ENCODE measurements at places on chromosomes 6 and 20.

- DNase-seq, result no peak
Measured at GRCh38 chr6:116366740-116367275, 3.9 kb upstream of the DSE start.

DNA sequence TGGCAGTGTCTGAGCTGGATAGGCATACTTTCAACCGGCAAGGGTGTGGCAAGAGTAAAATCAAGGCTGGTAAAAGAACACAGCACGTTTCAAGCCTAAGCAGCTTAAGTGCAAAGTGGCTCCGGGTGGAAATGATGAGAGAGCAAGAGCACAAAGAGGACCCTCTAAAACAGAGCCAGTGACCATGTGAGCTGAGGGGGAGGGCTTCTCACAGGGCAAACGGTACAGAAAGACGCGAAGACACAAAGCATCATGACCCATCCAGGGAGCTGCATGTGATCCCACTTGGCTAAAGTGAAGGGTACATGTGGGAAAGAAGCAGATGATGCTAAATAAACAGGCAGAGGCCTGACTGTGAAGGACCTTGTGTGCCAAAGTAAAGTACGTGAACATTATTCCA lies 25.7 kb downstream of the FKBP5 start:
- DNase-seq, result peak; percentile 34

- no peak for DNase-seq
Measured at GRCh38 chr6:19757036-19757435, 80.1 kb upstream of the ID4 start.

- DNase-seq, result no peak
Measured at GRCh38 chr6:41100871-41101287, 28.1 kb downstream of the NFYA start.

GRCh38 chr20:64035933-64036345 lies at the start of gene C20orf204:
Gene C20orf204, plus strand, starts transcription at chr20:64036182. Its CDS starts 142 bp downstream, at chr20:64036324.
- no peak for DNase-seq

DNA sequence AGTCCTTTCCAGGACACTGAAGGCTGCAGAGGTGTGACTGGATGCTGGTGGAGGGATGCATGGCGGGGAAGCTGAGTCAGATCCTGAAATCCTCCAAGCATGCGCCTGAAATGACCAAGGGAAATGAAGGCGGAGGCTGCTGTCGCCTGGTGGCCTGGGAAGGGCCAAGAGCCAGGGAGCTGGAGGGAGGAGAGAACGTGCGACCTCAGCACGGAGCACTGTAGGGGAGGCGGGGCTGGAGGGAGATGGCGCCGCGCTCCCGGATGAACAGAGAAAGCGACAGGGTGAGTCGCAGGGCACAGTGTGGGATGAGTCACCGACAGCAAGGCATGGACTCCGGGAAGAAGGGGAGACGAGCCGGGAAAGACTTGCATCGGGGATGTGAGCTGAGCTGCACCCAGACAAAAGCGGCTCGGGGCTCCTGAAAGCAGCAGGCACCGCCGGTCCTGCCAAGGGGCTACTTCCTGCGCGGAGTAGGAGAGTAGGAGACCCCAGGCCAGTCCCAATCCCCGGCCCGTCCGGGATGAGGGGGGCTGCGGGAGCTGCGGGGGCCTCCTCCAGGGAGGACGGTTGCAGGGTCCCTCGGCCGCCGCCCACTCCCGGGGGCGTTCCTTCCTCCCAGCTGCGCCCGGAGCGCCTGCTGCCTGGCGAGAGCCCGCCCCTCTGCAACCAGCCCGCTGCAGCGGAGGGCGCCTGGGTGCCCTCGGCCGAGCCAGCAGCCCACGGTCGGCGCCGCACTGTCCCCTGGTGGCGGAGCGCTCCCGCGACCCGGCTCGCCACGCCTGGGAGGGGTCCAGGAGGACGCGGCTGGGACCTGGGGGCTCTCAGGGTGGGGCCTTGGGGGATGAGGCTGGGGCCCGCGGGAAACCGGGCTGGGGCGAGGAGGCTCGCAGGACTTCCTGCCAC lies 11.0 kb upstream of the NQO2 start:
- peak; percentile 90 for DNase-seq

DNA sequence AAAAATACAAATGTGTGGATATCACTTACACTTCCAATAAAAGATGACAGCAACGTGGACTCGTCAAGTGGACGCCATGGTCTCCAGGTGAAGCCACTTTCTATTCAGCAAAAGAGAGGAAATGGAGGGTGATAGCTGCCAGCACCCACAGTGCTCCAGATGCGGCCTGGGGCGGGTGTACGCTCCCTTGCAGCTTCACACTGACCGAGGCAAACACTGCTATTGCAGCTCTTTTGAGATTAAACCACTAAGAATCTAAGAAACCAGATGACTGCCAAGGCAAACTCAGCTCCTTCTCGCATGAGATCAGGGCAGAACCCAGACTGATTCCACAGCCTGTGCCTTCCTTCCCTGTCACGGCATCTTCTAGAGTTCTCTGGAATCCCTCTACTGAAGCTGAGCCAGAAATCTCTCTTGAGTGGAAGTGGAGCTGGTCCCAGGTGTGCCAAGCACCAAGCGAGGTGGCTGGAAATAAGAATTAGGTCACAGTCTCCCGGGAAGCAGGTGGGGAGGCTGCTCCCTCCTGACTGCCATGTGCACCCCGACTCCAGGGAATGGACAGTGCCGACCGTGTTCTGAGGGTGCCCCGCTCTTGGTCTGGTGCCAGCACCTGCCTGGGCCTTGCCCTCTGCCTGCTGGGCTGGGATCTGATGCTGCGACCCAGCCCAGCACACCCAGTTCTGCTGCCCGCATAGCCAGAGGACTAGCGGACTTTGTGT lies 90.1 kb upstream of the AFDN start:
- no peak for DNase-seq

GRCh38 chr20:7773511-7773910 lies 166.7 kb downstream of the HAO1 start:
- no peak for DNase-seq

DNA sequence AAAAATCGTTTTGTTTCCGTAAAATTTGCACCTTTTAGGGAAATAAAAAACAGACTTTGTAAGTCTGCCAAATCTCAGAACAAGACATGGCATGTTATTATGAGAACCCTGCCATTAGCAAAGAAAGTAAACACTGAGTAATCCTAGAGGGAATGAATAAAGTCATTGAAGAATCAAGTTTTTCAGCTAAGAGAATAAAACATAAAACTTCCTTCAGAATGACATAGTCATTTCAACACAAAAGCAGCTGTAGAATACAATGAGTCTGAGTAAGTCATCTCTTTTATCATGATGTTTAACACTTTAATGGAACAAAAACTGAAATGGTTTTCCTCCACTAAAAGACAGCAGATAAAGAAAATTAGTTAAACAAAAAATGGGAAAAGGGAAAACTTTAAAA lies 10.3 kb upstream of the DST start:
- peak; percentile 29 for DNase-seq

DNA sequence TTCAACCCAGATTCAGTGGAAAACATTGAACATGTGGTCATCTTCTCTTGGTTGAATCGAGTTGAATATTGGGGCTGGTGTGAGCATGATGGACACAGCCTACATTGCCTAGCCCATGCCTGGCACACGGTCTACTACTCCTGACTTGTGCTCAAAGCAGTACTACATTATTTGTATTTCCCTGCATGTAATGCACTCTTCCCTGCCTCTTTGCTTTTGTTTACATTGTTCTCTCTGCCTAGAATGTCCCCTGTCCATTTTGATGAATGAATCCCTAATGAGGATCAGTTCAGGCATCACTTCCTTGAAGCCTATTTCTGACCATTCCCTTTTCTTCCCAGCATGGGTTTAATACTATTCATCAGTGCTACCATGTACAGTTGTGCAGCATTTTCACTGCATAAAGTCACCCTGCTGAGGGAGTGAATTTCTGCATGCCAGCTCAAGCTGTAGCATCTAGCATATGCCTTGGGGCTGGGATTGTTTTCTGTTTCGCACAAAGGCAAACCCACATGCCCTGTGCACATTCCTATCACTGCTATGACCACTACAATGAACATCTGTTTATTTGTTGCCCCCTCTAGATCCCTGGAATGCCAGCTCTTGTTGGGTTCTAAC lies 75.3 kb upstream of the CCN6 start:
- no peak for DNase-seq

GRCh38 chr6:80335121-80335531 lies 228.7 kb downstream of the BCKDHB start:
- no peak for DNase-seq

DNA sequence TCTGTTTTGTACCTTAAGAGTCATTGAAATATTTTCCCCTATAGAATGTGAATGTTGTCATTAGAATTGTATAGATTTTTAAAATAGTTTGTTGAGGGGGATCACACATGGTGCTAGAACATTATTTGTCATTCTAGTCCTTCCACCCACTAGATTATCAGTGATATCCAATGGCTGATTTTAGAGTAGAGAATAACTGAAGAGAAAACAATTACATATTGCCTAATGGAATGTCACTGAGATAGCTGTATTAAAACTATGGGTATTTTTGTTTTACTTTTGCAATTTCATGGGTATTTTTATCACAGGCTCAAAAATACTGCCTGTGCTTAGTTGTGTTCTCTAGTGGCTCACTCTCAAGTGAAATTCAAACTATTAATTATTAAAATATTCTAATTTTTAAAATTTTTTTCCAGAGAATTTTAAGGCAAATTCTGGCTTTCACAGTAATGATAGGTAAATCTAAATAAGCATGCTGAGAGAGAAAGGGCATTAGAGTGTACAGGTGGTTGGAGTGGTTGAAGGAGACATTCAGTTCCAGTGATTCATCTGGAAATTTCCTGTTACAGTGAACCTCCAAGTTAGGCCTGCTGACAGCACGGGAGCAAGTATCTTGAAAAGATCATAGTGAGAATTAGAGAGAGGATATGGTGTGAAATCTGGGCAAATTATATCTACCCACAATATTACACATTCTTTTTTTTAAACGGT lies 399.6 kb downstream of the NKAIN2 start:
- DNase-seq, result no peak

All from NCI-H2227 treated with DMSO at 0.1 percent for 48 hours (cell line).